ENCODE measurements at places on chromosomes 3 and 15. TPM values are rescaled to one million over a fixed set of nuclear protein-coding genes. Genes with fewer than 3 reads are reported as not detected.

DNA sequence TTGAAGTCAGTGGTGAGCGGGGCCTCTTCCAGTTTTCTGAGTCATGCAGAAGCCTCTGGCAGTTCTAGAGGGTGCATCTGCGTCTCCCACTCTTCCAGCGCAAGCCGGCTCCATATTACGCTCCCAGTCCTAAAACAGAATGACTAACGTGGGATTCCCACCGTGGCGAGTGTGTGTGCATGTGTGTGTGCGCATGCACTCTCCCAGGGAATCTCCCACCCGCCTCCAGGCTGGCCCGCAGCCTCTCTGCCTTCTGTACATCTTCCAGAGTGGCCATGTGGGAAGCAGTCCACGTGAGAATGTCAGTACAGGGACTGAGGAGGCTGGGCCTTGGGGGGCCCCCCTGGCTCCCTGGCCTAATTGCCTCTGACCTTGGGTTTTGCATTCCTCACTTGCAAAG, 87.7 kb downstream of the LSM3 start:
- DNase-seq = peak; percentile 75

SLC9C1 gene
- total RNA-seq = 4.1 TPM

DNA sequence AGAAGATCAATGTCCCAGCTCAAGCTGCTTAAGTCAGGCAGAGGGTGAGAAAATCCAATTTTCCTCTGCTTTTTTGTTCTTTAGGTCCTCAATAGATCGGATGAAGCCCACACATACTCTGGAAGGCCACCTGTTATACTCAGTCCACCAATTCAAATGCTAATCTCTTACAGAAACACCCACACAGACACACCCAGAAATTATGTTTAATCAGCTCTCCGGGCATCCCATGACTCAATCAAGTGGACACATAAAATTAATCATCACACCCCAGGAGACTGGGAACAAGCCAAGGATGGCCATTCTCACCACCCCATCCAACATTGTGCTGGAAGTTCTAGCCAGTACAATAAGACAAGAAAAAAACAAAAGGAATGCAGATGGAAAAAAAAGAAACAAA, 67.8 kb upstream of the SLC24A5 start:
- DNase-seq = no peak

C3orf52 gene
- 16.1 TPM for total RNA-seq

GRCh38 chr3:128551867-128552266, 58.9 kb upstream of the GATA2 start:
- no peak for DNase-seq

DNA sequence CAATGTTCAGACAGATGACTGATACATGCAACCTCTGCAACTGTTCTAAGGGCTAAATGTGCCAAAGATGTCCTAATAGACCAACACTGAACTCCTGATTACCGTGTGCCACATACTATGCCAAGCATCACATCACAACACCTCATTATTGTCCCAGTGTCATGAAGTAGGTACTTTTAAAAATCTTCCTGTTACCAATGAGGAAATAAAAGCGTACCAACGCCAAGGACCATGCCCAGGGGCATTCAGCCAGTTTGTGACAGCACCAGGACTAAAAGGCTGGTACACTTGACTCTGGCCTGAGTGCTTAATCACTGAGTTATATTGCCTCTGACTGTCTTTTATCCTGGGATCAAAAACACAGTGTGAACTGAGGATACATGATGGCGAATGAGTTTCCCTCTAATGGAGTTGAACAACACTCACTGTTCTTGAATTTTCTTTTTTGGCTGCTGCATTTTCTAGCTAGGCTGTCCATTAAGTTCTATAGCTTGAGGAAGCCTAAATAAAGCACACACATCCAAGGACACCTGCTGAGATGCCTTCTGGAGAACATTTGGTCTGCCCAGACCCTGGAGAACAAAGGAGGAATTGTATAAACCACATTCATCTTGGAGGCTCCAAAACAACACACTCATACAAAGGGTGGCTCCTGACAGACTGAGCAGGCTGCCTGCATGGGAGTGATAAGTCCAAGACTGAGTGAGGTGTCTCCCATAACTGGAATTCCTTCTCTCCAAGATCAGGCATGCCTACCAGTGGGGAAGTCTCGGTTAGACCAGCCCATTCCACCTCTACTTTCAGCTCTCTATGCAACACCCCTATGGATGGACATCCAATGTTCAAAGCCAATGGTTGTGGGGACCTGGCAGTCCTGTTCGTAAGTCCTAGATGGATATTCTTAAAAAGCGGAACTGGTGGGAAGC, 126.7 kb upstream of the PRICKLE2 start:
- peak; percentile 9 for DNase-seq

- DNase-seq = no peak
Observed at GRCh38 chr15:80691575-80691974, 3.5 kb upstream of the ABHD17C start.

GRCh38 chr3:105253225-105253624, 113.5 kb upstream of the ALCAM start:
- DNase-seq = peak; percentile 27

MYO9A gene
- total RNA-seq = 88.4 TPM

SERPINI1 gene
- 11.6 TPM for total RNA-seq

DNA sequence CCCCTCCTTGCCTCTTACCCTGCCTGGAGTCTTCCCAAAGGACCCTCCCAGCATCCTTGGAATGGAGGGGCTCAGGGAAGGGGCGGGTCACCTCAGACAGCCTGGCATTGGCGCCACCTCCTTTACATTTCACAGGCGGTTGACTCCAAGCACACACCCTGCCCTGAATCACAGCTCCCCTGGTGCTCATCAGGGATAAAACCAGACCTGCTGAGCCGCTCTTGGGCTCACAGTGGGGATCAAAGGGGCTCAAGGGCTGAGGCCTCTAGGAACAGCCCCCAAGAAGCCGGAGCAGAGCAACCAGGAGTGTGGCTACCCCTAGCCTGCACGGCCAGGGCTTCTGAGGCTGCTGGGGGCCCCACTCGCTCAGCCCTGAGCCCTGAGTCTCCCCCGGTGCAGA, 16.6 kb downstream of the LINGO1 start:
- peak; percentile 31 for DNase-seq

DNA sequence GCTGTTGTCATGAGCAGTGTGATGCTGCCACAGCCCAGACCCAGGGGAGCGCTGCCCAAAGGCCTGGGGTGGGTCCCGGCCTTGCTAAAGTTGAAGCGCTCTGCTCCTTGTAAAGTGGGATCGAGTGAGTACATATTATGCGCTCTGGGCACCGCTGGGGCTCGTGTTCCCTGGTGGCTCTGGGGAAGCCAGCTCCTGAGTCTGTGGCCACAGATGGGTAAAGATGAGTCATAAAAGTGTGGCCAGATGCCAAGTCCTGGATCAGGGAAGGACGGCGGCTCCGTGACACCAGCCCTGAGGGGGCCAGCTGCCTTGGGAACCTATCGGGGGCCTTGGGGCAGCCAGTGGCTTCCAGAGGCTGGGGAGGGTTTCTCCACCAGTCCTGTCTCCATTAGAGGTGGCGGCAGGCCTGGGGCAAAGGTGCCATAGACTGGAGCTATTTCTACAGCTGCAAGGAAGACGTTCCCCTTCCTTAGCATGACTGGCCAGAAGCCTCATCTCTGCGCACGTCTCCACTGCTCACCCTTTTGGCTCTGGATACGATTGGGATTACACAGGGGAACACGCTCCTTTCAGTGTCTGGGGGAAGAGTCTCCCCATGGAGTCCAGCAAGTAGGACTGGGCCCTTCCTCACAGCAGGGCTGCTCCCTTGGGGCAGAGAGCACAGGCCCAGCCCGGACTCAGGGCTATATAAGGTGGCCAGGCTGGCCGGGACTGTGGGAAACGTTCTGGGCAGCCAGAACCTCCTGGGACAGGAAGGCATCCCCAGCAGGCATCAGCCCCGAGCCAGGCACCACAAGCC, 1.2 kb upstream of the ITIH4 start:
- peak; percentile 44 for DNase-seq

ACOX2 gene
- 17.1 TPM for total RNA-seq

DNA sequence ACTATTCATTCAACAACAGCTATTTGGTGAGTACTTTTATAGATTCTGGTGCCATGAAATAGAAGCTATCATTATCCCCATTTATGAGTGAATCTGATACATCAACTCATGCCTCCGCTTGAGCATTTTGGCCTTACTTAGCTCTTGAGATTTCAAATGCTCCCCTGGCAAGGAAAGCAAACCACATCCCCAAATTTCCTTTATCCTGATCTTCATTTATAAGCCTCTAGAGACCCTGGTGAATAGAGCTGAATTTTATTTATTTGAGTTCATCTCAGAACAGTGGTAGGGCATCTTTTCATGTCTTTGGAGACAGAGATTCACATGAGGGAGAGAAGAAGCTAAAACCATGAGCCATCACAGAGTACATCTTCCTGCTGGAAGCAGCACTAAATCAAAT, 317.2 kb downstream of the SLC9A9 start:
- DNase-seq = no peak

PRR20G gene
- 3.9 TPM for total RNA-seq

GRCh38 chr3:155420881-155421486, 127.5 kb upstream of the STRIT1 start:
- no peak for DNase-seq
